GM03348 (cell line): ENCODE measurements at places on chromosomes 1 and 21.

- DNase-seq = no peak
Measured at GRCh38 chr1:94406446-94406845, 11.7 kb upstream of the ABCD3 start.

GRCh38 chr1:219215477-219215876 is 41.8 kb downstream of the LYPLAL1 start:
- DNase-seq = no peak

DNA sequence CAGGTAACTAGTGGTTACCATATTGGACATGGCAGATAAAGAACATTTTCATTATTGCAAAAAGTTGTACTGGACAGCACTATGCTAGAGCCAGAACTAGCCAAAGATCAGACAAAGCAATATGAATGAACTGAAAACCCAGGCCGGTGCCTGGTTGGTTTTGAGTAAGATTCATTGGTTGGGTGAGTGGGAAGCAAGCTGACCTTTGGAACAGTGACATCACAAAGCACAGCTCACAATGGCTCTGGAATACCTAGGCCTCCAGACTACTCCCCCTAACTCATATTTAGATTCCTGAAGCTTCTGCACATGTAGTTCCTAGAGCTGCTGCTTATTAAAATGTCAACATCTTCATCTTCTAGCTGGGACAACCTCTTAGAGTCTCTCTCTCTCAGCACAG is at the start of gene TMCO2:
Gene TMCO2 (plus strand): TSS at position 283 of the 400 bp plus-strand sequence. CDS start 57 bp downstream, at position 340.
- DNase-seq = no peak

DNA sequence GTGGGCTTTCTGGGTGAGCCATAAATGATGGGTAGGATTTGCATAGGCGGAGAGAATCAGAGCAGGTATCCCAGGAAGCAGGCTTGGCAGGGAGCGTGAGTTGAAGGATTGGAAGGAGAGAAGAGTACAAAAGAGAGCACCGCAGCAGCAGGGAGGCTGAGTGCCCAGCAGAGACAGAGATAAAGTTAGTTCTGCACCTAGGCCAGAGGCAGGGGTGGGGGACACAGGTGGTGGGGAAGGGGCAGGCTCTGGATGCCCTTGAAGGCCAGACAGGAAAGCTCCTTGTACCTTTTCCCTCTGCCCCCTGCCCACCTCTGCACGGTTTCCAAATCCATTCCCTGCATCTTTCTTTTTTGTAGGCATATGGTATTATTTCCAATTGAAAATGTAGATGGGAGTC is 33.0 kb upstream of the TRABD2B start:
- DNase-seq = no peak

- DNase-seq = peak; percentile 44
Measured at GRCh38 chr1:201307231-201307630, 23.9 kb downstream of the PKP1 start.
